HTR-8/SVneo (cell line): ENCODE measurements at places on chromosomes 12 and 14.
A peak's percentile ranks its signal among the peaks of the same experiment; 100 is the strongest.

- no peak for DNase-seq
These were observed 28.7 kb downstream of the CRACR2A start for GRCh38 chr12:3723916-3724805.

DNA sequence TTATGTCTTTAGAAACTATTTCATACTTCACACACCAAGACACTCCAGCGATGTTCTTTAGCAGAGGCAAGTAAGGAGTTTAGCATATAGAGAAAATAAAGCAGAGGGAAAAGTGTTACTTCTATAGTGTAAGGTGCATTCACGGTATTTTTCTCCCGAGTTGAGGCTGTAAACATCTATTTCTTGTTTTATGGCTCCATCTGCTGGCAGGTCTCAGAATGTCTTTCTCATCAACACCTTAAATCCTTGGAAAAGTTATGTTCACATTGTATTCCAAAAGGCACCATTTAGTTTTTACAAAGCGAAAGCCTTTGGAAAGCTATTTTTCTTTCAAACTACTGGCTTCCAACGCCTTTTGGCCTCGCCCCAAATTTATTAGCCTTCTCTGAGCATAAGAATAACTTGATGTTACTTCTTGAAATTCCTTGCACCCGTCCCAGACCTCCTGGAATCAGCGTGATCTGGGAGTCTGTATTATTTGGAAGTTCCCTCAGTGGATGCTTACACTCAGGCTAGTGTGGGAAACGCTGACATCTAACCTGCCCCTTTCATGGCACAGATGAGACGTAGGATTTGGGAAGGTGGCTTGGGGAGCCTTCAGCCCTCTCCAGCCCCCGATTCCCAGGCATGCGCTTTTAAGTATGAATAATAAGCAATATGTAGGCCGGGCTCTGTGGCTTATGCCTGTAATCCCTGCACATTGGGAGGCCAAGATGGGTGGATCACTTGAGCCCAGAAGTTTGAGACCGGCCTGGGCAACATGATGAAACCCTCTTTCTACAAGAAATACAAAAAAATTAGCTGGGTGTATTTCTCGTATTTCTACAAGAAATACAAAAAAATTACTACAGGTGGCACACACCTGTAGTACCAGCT, 1.9 kb upstream of the PIWIL1 start:
- DNase-seq, result peak; percentile 38

GRCh38 chr12:124130691-124131591, 157.9 kb downstream of the ZNF664 start:
- DNase-seq, result no peak

- DNase-seq, result no peak
These were observed 15.4 kb upstream of the SCAF11 start for GRCh38 chr12:46005823-46006222.

- DNase-seq, result no peak
These were observed 240.4 kb upstream of the MGAT4C start for GRCh38 chr12:86496595-86496994.

DNA sequence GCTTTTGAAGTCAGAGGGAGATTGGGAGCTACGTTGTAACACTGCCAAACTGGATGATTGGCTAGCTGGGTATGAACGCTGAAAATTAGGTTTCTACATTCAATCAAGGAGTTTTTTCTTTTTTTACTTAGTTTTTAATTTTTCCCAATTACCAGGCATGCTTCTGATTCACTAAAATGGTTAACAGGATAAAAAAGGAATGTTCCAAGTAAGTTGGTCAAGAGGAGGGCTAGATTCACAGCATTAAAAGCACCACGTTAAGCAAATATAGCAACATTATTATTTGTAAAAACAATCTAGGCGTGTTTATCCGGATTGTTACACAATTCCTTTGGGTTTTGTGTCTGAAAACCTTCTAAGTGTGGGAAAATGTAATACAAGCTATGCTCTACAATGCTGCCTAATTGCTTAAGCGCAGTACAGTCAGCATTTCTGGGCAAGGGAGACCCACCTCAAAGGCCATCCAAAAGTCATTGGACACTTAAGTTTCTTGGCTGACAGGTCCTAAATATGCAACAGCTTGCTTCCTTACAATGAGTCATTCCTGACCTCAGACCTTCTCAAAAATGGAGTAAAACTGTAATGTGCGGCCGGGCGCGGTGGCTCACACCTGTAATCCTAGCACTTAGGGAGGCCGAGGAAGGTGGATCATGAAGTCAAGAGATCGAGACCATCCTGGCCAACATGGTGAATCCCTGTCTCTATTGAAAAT, 1.2 kb downstream of the RPLP0 start:
- DNase-seq, result peak; percentile 15

DNA sequence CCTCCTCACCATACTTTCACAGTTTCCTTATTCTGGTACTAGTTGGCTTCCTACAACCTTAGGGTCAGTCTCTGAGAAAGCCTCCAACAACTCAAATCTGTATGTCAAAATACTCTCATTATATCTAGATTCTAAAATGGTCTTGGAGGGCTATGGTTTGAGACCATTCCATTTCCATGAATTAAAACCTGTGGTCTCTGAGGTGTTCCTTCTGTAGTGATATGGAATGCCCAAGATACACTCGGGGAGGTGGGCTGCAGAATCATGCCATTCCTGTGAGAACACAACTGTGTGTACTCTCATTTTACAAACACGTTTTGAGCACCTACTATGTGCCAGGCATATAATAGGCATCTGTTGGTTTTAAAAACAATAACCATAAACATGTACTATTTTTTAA, 74.0 kb downstream of the FERMT2 start:
- no peak for DNase-seq

GRCh38 chr12:99759444-99759843, 111.9 kb downstream of the GARIN6 start:
- no peak for DNase-seq

GRCh38 chr12:14836336-14837210, 6.8 kb downstream of the ART4 start:
- DNase-seq, result peak; percentile 21

DNA sequence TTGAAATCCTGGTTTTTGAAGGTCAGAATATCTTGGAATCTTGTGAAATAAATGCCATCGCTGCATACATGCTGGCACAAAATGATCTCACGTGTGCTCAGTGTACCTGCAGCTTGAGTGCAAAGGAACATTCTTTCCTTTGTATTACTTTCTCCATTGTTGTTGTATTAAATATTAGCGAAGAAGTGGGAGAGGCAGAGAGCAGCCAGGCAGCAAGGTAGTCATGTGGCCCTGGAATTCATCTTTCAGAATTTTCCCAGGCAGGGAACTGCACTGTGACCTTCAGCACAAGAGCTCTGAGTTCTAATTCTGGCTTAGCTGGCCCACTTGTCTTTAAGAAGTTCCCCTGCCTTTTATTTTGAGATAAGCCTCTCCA, 145.5 kb downstream of the PRKCH start:
- no peak for DNase-seq

GRCh38 chr12:49335955-49336644, 888 bp downstream of the C1QL4 start:
- no peak for DNase-seq

- no peak for DNase-seq
These were observed 12.2 kb downstream of the RNFT2 start for GRCh38 chr12:116750298-116750697.

- no peak for DNase-seq
These were observed 69.7 kb upstream of the DLK1 start for GRCh38 chr14:100656996-100657395.

GRCh38 chr14:104700747-104701217, 11.4 kb downstream of the INF2 start:
- DNase-seq, result no peak

- DNase-seq, result no peak
These were observed 1.1 kb downstream of the AQP2 start for GRCh38 chr12:49951411-49952240.

DNA sequence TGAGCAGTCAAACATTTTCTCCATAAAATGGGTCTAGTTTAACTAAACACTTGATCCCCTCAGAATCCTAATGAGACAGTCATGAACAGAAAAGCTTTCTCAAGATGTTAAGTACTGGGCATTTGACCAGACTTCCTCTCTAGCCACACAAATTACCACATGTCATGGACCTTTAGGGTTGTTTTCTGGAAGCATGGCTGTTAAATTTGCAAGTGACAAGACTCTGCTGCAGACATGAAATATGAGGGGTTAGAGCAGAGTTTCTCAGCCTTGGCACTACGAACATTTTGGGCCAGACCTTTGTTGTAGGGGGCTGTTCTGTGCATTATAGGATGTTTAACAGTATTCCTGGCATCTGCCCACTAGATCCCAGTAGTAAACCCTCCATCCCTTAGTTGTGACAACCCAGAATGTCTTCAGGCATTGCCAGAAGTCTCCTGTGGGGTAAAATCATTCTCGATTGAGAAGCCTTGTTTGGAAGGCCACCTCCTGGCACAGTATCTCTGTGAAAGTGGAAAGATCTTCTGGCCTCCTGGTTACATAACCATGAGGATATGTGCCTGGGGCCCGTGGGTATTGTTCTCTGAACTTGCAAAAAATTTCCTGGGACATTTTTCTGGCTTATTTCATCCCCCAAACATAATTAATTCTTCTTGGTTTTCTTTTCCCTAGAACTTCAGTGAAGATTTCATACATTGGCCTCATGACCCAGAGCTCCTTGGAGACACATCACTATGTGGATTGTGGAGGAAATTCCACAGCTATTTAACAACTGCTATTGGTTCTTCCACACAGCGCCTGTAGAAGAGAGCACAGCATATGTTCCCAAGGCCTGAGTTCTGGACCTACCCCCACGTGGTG, 4.3 kb downstream of the TMEM106C start:
- no peak for DNase-seq

- DNase-seq, result no peak
These were observed 29.0 kb upstream of the SMUG1 start for GRCh38 chr12:54217774-54218241.

DNA sequence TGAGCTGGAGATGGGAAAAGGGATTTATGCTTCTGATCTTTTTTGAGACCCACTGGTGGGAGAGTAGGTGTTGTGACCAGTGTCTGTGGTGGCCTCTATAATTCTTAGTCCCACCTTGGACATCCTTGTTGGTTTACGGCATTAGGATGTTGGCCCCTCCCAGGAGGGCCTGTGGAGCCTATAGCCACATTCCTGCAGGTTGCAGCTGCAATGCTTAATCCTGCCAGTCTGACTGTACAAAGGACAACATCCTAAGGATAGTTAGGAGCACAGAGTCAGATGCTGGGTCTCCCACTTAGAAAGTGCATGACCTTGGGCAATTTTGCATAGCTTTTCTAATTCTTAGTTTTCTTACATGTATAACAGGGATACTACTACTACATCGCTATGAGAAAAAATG, 150.9 kb upstream of the SLC38A2 start:
- DNase-seq, result no peak

- no peak for DNase-seq
These were observed 110.1 kb upstream of the FAR2 start for GRCh38 chr12:29039013-29039412.

DNA sequence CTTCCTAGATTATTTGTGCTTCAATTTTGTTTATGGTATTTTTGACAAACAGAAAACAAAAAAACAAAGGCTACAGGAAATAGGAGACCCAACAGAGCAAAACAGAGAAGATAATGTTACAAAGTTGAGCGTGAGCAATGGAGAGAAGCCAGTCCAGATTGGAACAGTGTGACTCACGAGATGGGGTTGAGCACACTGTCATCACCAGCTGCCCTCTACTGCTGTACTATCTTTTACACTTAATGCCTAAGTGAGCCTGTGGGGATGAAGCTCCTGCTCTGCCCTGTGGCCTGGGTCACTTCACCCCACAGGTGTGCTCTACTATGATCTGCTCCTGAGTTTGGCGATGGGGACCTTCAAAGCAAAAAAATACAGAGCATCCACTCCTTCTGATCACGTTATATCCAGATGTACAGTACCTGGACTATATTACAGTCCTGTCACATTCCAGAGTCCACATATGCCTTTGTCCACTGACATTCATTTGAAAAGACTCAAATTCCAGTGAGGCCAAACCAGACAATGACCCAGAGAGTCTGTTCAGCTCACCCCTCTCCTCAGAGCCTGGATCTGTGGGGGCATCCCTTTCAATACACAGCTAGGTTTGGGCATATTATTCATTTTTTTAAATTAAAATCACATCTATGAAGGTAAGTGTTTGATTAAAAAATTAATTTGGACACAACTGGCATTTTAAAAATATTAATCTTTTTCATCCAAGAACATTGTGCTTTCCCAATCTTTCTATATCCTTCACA, 4.4 kb downstream of the IPO8 start:
- peak; percentile 69 for DNase-seq

- DNase-seq, result no peak
These were observed 49.8 kb upstream of the CDKN3 start for GRCh38 chr14:54347044-54347443.

DNA sequence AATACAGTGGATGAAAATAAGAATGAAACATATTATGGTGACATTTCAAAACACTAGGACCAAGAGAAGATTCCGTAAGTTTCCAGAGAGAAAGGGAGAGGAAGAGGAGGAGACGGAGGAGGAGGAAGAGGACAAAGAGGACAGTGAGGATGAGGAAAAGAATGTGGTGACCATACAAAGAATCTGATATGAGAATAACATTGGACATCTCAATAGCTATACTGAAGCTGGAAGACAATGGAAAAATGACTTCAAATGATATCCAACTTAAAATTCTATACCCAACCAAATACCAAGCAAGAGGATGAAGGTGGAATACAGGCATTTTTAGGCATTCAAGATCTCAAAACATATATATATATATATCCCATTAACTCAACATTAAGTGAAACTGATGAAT, 173.4 kb downstream of the PAWR start:
- no peak for DNase-seq

GRCh38 chr12:89456565-89456964, 68.0 kb downstream of the GALNT4 start:
- no peak for DNase-seq

DNA sequence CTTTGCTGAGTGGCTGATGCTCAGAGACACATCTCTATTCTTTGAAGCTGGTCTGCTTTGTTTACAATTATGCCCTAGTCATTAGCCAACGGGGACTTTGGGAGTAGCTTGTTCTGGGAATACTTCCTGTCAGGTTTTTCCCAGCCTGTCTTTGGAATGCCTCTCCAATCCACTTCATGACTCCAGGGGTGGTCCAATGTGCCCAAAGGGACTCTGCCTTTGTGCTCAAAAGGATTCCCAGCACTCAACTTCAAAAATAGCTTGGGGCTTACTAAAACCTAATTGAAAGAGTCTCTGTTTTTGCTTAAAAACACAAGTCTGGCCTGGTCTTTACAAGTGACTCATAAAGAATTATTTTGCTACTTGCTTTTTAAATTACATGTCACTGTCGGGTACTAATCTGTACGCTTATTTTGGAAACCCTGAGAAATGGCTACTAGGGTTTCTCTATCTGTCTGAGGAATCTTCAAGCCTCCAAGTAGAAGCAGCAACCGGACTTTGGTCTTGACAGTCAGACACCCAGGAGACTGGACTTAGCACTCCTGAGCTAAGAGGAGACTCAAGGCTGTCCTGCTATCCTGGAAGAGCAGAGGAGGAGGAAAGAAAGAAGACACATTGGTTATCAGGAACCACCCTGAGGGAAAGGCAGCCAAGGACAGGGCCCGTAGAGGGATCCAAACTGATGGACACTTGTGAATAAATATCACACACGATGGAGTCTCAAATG, 20.7 kb downstream of the PHLDA1 start:
- no peak for DNase-seq

- no peak for DNase-seq
These were observed 6.8 kb upstream of the TESPA1 start for GRCh38 chr12:54991161-54991990.
